ENCODE measurements at places on chromosomes 12 and 14.
A peak's percentile ranks its signal among the peaks of the same experiment; 100 is the strongest.

DNA sequence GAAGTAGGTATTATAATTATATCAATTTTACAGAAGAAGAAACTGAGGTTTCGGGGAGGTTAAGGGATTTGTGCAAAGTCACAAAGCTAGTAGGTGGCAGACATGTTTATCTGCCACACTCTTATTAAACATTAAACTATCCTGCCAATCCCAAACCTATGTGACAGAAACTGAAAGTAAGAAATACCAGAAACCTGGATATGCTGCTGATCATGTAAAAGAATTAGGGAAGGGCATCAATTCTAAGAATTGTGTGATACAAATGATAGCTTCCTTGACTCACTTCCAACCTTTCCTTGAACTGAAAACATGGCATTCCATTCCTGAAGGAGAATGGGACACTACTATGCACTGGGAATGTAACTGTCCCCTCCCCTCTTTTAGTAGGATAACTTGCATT is 16.9 kb downstream of the TAOK3 start:
- no peak overlapping the region for H3K27ac ChIP-seq
- H3K4me3 ChIP-seq, result no peak overlapping the region
- no peaks in the 10 kb centered on the region for H3K36me3 ChIP-seq
- no peaks in the 10 kb centered on the region for H3K4me1 ChIP-seq

DNA sequence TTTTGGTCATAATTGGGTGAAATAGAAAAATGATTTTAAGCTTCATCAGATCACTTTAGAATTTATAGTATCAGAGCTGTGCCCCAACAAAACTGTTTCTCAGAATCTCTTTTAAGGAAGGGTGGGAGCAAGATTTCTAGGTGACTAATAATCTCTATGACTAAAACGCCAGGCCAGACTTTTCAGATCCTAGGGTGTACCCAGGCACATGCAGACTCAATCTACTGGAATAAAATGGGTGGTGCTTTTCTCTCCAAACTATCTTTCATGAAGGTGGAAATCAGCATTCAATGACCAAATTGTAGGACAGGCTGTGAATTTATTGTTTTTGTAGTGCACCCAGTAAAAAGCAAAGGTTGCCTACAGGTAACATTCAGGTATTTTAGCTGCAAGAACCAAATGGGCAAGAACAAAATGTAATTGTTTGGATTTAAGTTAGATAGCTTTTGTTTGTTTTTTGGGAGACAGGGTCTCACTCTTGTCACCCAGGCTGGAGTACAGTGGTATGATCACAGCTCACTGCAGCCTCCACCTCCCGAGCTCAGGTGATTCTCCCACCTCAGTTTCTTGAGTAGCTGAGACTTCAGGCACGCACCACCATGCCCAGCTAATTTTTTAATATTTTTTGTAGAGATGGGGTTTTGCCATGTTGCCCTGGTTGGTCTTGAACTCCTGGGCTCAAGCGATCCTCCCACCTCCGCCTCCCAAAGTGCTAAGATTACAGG is 49.5 kb downstream of the PPP2R5C start:
- peaks cover 35% of the 10 kb centered on the region for H3K36me3 ChIP-seq
- peak overlapping the region; percentile 96 for H3K4me3 ChIP-seq
- no peaks in the 10 kb centered on the region for H3K27me3 ChIP-seq
- DNase-seq, result no peak
- peak overlapping the region; percentile 64 for H3K27ac ChIP-seq
- peaks cover 34% of the 10 kb centered on the region for H3K4me1 ChIP-seq

DNA sequence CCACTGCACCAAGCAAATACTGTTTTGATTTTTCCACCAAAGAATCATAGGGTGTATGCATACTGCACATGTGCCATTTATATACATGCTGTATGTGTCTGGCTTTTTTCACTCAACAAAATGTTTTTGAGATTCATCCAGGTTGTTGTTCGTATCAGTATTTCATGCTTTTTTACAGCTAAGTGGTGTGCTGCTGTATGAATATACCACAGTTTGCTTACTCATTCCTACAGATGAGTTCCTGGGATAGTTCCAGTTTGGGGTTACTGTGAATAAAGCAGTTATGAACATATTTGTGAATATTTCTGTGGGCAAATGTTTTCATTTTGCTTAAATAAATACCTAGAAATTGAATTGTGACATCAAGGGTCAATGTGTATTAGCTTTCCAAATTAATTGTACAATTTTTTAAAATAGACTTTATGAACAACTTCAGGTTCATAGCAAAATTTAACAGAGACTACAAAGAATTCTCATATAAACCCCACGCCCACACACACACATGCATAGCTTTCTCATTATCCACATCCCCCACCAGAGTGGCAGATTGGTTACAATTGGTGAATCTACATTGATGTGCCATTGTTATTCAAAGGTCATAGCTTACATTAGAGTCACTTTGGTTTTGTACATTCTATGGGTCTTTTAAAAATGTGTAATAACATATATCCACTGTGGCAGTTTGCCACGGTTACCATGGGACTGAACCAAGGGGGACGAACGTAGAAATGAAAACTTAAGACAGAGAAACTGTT is 6.9 kb upstream of the KRT6A start:
- H3K27me3 ChIP-seq, result no peaks in the 10 kb centered on the region
- no peak overlapping the region for H3K4me3 ChIP-seq
- no peak for DNase-seq
- no peak overlapping the region for H3K27ac ChIP-seq
- H3K4me1 ChIP-seq, result no peaks in the 10 kb centered on the region

GRCh38 chr12:94020335-94020734 is 128.0 kb upstream of the PLXNC1 start:
- H3K27me3 ChIP-seq, result no peaks in the 10 kb centered on the region
- H3K36me3 ChIP-seq, result no peaks in the 10 kb centered on the region
- H3K4me1 ChIP-seq, result no peaks in the 10 kb centered on the region

GRCh38 chr12:65867394-65867793 is 43.1 kb downstream of the HMGA2 start:
- no peaks in the 10 kb centered on the region for H3K4me1 ChIP-seq
- no peak for DNase-seq
- no peak overlapping the region for H3K27ac ChIP-seq
- H3K27me3 ChIP-seq, result no peaks in the 10 kb centered on the region

- no peak for DNase-seq
- no peak overlapping the region for H3K27ac ChIP-seq
- no peaks in the 10 kb centered on the region for H3K4me1 ChIP-seq
- H3K27me3 ChIP-seq, result no peaks in the 10 kb centered on the region
- H3K36me3 ChIP-seq, result no peaks in the 10 kb centered on the region
Observed at GRCh38 chr14:100430571-100430970, 107.4 kb downstream of the SLC25A47 start.

All from thymus (tissue), 14 donors.